ENCODE measurements at places on chromosomes 16 and 17. TPM values are rescaled to one million over a fixed set of nuclear protein-coding genes. Genes with fewer than 3 reads are reported as not detected.
A peak's percentile ranks its signal among the peaks of the same experiment; 100 is the strongest.

Gene HOXB8
- total RNA-seq = 51.0 TPM

Gene CHAD
- total RNA-seq = not detected

Gene HIRIP3
- 21.1 TPM for total RNA-seq

Gene ALOX15
- not detected for total RNA-seq

GRCh38 chr17:71632328-71632727 lies 488.5 kb upstream of the SOX9 start:
- peak; percentile 55 for DNase-seq

DNA sequence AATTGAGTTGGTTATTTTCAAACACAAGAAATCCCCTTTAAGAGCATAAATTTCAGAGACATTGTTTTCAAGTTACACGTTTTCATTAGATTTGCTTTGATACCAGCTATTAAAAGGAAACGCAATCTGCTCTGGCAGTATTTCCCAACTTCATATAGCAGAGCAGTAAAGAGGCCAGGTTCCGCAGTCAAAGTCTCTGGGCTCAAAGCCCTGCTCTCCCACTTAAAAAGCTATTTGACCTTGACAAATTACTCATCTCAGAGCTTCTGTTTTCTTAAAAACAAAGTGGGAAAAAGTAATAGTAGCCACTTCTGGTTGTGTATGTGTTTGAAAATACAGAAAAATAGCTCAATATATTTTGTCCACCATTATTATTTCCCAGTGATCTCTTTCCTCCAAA lies 89.7 kb upstream of the CDYL2 start:
- no peak for DNase-seq

- DNase-seq = no peak
These were observed 9.7 kb upstream of the ARL2BP start for GRCh38 chr16:57235128-57236021.

DNA sequence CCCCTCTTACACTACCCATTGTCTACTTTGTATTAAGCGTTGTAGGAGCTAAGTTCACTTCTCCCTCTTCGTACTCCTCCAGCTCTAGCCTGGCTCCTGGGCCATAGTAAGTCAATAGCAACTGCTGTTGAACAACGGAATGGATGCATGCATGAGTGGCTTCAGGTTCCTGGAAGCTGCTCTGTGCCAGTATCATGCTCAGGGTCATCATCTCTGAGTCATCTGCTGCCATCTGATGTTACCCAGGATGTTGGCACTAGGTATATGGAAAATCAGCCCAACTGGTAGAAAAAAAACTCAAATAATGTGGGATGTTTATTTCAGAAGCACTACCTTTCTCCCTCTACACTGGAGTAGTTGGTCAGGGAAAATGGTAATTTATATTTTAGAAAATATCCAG lies 536.8 kb downstream of the NPIPA7 start:
- no peak for DNase-seq

DNA sequence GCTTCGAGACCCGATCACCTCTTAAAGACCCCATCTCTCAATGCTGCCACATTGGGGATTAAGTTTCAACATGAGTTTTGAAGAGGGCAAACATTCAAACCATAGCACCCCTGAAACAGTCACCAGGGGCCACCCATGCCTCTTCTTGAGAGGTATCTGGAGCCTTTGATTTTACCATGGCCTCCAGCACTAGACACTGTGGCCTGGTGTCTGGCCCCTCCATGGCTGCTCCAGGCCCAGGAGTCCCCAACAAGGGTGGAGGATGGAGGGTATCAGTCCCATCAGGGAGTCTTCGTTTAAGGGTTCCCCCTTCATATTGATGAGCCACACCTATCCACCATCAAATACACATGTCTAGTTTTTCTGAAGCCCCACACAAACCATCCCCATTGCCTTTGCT lies 66.5 kb upstream of the CDH5 start:
- DNase-seq = no peak

DNA sequence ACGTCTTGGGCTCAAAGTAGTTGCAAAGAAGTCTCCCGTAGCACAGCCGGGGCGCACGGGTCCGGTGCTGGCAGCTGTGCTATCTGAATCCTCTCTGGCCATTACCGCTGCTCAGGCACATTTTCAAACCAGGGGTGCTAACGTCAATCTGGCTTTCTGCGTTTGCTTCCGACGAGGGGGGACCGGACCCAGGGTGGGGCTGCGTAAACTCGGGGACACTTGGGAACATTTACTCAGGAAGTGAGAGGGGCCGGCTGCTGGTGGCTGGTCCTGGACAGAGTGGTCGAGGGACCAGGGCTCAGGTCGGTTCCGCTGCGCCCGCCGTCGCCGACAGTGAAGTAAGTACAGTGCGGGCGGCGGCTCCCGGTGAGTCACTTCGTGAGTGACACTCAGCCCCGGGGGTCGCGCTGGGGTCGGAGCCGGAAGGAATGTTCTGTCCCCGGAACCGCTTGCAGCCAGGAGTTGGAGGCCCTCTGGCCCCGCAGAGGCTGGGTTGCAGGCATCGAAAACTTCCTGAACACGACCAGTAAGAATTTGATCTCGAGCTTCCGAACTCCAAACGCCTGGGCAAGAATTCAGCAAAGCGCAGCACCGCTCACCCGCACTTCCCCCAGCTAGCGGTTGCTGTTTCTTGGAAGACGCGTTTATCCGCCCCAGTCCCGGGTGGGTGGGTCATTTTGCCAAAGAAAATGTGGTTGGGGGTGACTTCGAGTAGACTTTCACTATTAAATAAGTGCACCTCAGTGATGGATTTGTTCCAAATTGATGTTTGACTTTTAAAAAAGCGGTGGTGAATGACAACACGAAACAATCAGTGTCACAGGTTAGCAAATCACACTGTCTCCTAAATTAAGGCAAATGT lies 1.4 kb upstream of the HS3ST3B1 start:
- no peak for DNase-seq

DNA sequence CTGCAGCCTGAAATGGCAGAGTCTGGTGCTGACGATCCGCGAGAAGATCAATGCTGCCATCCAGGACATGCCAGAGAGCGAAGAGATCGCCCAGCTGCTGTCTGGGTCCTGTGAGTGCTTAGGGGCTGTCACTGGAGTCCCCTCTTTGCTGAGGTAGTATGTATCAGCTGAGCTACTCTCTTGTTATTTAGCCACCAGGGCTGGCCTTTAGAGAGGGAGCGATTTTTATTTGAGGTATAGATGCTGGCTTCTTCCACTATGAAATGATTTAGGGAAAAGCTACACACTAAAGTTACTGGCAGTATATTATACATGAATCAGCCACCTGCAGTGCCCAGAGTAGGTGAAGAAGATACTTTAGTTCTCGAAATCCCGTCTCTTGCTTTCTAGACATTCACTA lies 2.6 kb downstream of the CDK5RAP3 start:
- no peak for DNase-seq

DNA sequence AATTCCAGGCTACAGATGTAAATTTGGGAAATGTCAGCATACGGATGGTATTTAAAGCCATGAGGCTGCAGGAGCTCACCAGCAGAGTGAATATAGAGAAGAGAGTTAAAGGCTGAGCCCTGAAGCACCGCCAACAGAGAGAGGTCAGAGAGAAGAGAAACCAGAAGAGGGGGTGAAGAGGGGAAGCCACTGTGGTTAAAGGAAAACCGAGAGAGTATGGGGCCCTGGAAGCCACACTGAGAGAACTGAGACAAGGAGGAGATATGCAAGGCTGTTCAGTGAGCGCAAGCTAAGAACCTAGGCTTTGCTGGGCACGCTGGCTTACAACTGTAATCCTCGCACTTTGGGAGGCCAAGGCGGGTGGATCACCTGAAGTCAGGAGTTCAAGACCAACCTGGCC lies 24.6 kb downstream of the COPRS start:
- DNase-seq = no peak

DNA sequence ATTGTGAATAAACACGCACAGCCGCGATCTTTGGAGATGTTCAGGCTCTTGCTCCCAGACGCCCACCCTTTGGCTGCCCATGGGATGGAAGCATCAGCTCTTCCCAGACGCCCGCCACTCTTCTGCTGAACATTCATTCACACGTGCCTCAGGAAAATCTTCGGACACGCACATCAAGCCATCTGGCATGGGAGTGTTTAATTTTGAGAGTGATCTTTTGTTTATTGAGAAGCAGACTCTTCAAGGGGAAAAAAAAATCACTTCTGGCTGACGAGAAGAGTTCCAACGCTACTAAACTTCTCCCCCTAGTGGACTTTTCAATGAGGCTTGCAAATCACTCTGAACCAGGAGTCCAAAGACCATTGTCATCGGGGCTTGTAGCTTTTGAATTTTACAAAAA lies 62.0 kb upstream of the NUDT7 start:
- DNase-seq = peak; percentile 13

DNA sequence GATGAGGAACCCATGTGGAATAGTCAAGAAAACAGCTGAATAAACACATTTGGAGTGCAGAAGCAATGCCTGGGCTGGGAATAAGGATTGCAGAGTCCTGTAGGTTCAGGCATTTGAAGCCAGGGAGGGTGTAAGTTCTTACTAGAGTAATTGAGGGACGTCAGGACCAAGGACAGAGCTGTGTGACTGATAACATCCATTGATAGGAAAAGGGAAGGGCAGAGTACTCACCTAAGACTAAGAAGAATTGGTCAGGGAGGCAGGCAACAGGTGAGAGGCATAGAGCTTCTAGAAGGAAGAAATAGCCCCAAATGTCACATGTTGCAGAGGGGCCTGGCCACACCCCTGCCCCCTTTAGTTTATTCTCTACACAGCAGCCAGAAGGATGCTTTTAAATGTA lies 79.8 kb upstream of the TMEM132E start:
- DNase-seq = peak; percentile 66

DNA sequence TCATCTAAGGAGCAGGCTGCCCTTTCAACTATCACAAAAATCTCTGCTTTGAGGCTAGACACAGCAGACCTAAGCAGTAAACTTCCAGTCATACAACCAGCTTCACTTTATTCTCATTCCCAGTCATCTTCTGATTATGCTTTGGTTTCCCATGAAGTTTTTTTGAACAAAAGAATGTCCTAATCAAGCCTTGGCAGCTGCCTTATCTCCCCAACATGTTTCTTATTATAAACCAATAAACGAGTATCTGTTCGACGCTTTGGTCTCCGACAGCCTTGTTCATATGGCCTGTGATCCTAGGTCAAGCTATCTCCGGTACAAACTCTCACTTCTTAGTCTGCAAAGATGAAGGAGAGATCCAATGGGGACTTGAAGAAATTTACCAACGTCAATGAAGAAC lies 47.4 kb upstream of the CDYL2 start:
- DNase-seq = no peak

DNA sequence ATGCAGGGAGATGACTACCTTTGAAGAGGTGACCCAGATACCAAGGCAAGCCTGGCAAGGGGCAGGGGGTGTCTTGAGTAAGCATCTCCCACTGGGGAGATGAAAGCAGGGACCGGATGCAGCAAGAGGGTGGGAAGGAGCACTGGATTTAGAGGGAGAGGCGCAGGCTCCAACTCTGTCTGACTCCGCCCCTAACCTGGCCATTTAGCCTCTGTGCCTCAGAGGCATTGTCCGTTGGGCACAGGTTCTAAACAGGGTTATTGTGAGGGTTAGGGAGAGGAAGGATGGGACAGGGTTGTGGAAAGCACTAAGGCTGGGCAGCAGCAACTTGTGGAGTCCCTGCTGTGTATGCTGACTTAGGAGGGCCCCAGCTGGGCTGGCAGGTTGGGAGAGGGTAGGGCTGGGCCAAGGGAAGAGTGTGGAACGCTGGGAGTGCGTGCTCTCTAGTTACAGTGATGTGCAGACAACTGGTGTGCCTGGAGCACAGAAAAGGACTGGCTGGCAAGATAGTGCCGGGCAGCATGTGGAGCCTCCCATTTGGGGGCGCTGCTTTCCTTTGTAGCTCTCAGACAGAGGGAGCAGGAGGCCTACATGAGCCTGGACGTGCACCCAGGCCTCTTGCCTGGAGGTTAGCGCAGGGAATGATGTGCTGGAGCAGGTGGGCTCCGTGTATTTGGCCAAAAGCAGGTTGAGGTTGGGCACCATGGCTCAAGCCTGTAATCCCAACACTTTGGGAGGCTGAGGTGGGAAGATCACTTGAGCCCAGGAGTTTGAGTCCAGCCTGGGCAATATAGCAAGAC lies 26.2 kb downstream of the TBX2 start:
- no peak for DNase-seq

DNA sequence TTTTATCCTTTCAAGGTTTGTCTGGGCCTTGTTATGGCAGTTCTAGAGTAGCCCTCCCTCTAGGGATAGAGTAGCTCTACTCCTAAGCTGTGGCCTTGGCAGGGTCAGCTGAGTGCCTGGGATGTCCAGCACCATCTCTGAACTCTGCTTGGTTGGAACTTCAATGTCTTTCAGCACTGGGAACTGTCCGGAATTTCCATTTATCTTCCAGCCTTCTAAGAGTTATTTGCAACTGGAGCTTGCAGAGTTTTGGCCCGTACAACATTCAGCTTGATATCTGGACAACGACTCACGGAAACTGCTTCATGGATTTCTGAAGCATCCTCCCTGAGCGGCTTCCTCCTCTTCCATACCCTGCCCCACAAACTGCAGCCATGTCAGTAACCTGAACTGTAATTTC lies 22.9 kb downstream of the MMD start:
- DNase-seq = no peak

- no peak for DNase-seq
These were observed 13.5 kb downstream of the CEP295NL start for GRCh38 chr17:78889531-78889930.

DNA sequence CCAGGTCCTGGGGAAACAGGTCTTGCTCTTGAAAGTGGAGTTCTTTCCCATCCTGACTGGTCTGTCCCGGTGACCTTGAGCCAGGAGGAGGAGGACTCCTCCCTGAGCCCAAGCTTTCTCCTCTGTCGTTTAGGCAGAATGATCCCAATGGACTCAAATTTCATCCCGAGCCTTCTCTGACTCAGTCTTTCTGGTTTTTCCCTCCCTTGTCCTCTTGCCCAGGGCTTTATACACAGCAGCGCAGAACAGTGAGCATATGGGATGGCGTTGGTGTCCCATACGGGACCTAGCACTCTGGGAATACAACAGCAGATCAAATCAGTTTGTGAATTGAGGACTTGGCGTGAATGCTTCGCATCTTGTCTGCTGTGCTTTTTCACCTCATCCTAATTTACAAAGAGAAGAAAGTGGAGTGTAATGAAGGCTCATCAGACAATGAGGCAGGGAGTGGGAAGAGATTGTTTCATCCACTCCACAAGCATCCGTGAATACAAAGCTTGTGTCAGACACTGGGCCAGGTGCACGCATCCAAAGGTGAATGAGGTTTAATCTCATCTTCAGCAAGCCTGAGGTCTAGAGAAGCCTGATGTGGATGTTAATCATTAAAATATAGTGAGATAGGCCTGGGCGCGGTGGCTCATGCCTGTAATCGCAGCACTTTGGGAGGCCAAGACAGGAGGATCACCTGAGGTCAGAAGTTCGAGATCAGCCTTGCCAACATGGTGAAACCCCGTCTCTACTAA lies 1.1 kb upstream of the XYLT1 start:
- no peak for DNase-seq

GRCh38 chr17:44308320-44308818 lies at the start of gene RUNDC3A:
TSS of gene RUNDC3A (plus strand) at chr17:44308601. CDS start at chr17:44308833, 232 bp downstream.
- peak; percentile 53 for DNase-seq
